ENCODE measurements at places on chromosomes 16 and 17.

DNA sequence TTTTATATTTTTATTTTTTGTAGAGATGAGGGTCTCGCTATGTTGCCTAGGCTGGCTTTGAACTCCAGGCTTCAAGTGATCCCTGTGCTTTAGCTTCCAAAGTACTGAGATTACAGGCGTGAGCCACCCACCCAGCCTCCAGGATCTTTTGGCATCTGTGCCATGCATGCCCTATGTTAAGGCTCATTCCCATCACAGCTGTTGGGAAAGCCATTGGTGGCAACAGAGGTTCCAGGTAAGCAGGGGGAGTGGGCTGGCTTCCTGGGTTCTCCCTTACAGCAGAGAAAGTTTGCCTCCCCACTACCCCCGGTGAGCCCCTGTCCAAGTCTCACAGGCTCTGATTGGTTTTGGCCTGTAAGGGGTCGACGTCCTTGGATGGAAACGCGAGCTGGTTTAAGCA is 8.9 kb upstream of the MRTFB start:
- H3K27me3 ChIP-seq = peaks cover 10% of the 10 kb centered on the region
- no peak overlapping the region for H3K27ac ChIP-seq
- H3K4me3 ChIP-seq = no peak overlapping the region
- DNase-seq = no peak
- H3K4me1 ChIP-seq = no peaks in the 10 kb centered on the region

DNA sequence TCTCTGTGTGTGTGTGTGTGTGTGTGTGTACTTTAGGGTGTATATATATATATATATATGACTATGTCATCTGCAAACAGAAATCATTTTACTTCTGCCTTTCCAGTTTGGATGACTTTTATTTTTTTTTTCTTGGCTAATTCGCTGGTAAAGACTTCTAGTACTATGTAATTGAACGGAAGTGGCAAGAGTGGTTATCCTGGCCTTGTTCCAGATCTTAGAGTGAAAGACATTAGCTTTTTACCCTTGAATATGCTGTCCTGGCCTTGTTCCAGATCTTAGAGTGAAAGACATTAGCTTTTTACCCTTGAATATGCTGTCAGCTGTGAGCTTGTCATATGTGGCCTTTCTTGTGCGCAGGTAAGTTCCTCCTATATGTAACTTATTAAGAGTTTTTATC is 72.7 kb upstream of the MYOCD start:
- no peak overlapping the region for H3K27ac ChIP-seq
- H3K4me3 ChIP-seq = no peak overlapping the region
- no peaks in the 10 kb centered on the region for H3K27me3 ChIP-seq
- no peaks in the 10 kb centered on the region for H3K36me3 ChIP-seq

DNA sequence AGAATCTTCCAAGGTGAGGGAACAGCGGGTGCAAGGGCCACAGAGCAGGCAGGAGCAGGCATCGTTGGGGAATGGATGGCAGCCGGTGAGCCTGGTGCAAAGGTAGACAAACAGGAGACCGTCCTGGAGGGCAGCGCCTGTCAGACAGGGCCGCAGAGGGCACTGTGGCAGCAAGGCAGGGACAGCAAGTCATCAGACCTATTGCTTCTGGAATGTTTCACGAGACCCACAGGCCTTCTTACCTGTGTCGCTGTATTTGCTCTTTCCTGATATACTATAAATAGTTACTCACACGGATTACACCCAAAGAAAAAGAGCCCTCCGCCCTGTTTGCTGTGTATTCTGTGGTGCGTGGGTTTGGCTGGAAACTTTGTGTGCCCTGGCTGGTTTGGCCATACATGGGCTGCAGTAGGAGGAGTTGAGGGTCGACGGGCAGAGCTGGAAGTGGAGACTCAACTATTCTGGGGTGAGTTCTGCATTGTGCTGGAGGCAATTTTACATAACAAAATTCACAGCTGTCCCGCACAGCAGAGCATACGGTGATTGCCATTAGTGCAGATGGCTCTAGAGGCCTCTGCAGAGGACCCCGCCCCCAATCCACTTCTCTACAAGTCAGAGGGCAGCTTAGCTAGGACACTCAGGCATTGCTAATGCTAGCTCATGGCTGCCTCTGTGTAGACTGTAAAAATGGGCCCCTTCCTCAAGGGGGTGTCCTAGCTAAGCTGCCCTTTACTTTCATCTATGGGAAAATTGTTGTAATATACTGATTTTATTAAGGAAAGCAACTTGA is 18.6 kb upstream of the POLR3E start:
- no peak overlapping the region for H3K4me3 ChIP-seq
- DNase-seq = no peak
- peaks cover 27% of the 10 kb centered on the region for H3K36me3 ChIP-seq
- H3K4me1 ChIP-seq = no peaks in the 10 kb centered on the region
- H3K27me3 ChIP-seq = no peaks in the 10 kb centered on the region

- H3K27ac ChIP-seq = no peak overlapping the region
- no peak overlapping the region for H3K4me3 ChIP-seq
- peaks cover 3% of the 10 kb centered on the region for H3K36me3 ChIP-seq
- H3K27me3 ChIP-seq = peaks cover 3% of the 10 kb centered on the region
- DNase-seq = no peak
- peaks cover 15% of the 10 kb centered on the region for H3K4me1 ChIP-seq
Observed at GRCh38 chr17:77237232-77238008, 96.7 kb downstream of the SEC14L1 start.

DNA sequence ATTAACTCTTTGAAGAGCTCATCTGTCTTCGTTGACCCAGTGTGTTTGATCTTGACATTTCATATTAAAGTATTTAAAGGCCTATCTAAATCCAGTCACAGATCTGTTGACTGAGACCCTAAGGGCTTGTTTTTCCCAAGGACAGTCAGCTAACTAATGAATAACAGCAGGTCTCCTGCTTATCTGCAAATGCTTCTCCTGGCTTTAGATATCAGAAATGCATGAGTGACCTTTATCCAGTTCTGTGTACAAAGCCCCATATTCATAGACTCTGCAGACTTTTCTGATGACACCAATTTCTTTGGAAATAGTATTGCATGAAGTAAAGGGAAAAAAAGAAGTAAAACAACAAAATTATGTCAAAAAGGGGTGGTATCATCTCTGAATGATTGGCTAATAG is 70.3 kb downstream of the YPEL2 start:
- H3K27ac ChIP-seq = no peak overlapping the region
- no peaks in the 10 kb centered on the region for H3K4me1 ChIP-seq
- H3K27me3 ChIP-seq = no peaks in the 10 kb centered on the region
- no peak overlapping the region for H3K4me3 ChIP-seq
- DNase-seq = no peak

DNA sequence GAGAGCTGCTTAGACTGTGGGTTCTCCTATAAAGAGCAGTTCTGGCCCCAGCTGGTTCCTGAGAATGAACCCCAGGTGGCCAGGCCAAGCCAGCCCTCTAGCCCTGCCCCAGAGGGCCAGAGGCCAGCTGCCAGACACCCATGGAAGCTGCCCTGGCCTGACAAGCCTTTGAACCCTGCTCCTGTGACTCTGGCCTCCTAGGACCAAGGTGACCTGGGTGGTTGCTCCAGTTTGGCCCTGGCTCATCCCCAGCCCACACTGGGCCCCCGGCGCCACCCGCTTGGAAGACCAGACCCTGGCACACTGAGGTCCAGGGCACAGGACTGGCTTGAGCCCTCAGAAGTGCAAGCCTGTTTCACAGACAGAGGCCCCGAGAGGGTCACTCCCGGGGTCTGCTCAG is 6.8 kb upstream of the KCNJ12 start:
- no peaks in the 10 kb centered on the region for H3K36me3 ChIP-seq
- no peak for DNase-seq
- no peak overlapping the region for H3K27ac ChIP-seq
- no peak overlapping the region for H3K4me3 ChIP-seq
- H3K27me3 ChIP-seq = peaks cover 14% of the 10 kb centered on the region
- peaks cover 21% of the 10 kb centered on the region for H3K4me1 ChIP-seq

GRCh38 chr16:84842516-84843148 is 22.8 kb downstream of the CRISPLD2 start:
- H3K36me3 ChIP-seq = no peaks in the 10 kb centered on the region
- DNase-seq = no peak
- H3K27ac ChIP-seq = no peak overlapping the region
- no peak overlapping the region for H3K4me3 ChIP-seq
- no peaks in the 10 kb centered on the region for H3K4me1 ChIP-seq
